Right lung (tissue), 10 donors: ENCODE measurements at places on chromosomes 12 and 14. TPM values are rescaled to one million over a fixed set of nuclear protein-coding genes. Genes with fewer than 3 reads are reported as not detected.

FAM181A gene
- 0.21 TPM for polyA plus RNA-seq

- no peak for DNase-seq
Observed at GRCh38 chr14:23877111-23877510, 76.5 kb upstream of the DHRS4 start.

- no peak for DNase-seq
Observed at GRCh38 chr12:117039891-117040309, 59.3 kb downstream of the TESC start.

INSM2 gene
- not detected for polyA plus RNA-seq

DNA sequence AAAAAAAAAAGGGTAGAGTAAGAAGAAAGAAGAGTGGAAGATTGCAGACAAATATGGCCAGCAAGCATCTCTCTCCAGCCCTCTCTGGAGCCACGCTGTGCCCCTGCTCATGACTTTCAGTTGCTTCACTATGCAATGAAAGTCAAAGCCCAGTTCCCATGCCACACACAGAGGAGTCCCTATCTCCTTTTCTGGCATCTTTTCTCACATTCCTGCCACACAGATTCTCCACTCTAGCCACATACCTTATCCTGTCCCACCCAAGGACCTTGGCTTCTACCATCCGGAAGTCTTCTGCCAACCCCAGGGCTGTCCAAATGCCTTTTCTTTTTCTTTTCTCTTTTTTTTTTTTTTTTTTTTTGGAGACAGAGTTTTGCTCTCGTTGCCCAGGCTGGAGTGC, 39.3 kb upstream of the CAPRIN2 start:
- no peak for DNase-seq
